ENCODE measurements at places on chromosomes 6 and 20.

DNA sequence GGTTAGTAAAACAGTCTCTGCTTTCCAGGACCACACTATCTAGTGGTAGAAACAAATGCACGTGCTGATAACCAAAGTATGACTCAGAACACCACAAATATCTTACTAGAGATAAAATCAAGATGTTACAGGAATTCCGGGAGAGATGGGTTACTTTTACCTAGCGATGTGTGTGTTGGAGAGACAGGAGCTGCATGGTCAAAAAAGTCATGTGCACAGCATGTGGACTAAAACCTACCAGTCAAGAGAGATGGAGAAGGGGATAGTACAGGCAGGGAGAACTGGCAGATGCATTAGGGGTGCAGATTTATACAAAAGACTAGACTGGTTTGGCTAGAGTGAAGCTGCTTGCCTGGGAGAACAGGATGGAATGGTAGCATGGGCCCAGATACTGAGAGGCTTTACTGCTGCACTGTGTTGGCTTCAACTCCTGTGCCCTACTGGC lies 75.3 kb upstream of the MRAP2 start:
- no peak for DNase-seq

GRCh38 chr6:116447052-116447451 lies 14.1 kb upstream of the CALHM6 start:
- DNase-seq, result no peak

DNA sequence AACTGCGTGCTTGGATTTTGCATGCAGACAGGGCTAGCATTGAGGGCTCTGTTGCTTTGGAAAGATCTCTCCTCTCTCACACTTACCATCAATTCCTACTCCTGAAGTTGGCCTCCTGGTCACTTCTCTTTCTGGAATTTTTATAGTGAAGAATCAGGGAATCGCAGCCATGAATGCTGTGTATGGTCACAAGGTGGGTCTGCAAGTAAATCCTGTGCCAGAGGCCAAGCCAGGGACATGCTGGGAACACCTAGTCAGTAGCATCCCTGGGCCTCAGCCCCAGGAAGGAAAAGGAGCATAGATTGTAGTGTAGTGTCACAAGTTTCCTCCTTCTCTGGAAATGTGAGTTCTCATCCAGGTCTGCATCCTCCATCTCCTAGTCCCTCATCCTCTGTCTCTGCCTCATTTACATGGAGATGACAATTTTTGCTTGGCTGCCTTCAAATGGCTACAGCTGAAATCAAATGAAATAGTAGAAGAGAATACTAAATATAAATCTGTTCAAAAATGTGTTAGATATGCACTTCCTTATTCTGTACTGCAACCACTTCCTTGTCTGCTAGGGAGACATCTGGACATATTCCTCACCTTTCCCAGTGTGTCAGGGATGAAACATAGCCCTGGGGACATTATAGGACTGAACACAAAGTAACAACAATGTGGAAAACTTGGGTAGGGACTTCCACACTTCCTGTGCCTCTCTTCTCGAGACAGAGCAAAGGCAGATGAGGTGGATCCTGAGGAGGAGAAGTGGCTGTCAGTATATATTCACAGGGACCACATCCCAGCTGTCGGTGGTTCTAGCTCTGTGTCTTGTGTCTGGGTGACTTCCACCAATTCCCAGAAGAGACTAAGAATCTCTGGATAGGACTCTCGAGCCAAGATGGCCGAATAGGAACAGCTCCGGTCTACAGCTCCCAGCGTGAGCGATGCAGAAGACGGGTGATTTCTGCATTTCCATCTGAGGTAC lies 17.0 kb downstream of the CST9 start:
- DNase-seq, result no peak

GRCh38 chr20:38505091-38505455 lies 32.4 kb downstream of the RALGAPB start:
- DNase-seq, result no peak

GRCh38 chr6:21187485-21187884 lies 406.1 kb upstream of the SOX4 start:
- DNase-seq, result no peak

GRCh38 chr6:17835784-17836183 lies 129.1 kb upstream of the NUP153 start:
- no peak for DNase-seq

GRCh38 chr20:4325548-4326187 lies 310.3 kb upstream of the RNF24 start:
- DNase-seq, result no peak

DNA sequence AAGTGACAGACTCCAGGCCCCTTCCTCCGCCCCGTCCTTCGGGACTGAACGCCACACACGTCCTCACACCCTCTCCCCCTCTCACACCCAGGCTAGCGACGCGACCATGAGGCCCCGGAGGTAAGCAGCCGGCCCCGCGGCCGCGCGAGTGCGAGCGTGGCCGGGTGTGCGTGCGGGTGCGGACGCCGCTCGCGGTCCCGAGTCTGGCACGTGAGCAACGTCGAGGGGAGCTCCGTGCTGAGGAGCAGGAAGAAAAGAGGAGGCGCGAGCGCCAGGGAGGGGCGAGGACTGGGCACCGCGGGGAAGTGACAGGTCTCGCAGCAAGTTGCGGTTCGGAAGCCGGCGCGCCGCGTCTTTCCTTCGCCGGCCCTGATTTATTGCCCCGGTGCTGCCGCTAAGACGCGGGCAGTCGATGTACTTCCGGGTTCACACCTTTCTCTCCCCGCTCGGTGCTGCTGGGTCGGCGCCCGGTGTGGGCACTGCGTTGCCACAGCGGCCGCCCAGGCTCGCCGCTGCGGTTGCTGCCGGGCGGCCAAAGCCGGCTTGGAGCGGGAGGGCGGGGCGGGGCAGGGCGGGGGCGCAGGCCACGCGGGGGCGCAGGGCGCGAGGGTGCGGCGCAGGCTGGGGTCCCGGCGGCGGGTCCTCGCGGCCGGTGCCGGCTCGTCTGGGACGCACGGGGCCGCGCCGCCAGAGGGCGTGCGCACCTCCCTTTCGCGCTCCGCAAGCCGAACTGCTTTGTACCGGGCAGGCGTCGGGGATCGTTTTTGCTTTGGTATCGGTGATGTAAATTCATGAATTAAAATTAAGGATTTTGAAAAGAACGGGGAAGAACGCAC lies 15.8 kb upstream of the LIN28B start:
- peak; percentile 34 for DNase-seq

DNA sequence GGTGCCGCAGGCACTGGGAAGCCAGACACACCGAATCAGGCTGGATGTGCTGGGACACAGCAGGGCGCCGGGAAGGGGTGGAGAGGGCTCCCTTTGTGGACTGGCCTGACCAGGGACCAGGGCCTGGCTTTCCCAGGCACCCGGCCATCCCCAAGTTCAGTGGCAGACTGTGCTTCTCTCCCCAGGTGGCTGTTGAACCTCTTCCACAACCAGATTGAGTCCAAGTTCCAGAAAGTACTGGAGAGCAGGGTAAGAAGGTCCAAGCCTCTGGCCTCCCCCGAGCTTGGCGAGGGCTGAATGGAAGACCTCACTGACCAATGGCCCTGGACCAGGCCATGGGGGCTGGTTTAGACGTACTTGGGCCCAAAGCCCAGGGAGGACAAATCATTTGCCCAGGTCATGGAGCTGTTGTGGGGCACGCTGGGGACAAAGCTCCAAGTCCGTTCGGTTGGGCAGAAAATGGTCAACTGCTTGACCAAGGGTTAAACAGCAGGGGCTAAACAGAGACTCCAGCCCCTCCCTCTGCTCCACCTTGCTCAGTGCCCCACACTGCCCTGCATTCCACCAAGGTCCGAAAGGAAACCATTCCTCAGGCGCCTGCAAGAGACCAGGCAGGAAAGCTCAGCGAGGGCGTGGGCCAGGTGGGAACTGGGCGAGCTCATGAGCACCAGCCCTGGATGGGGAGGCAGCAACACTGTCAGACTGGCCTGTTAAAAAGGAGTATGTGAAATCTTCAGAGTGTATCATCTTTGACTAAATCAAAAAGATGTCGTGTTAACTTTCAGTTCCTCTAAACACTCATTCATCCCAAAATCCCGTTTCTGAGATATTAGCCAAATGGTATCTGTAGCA lies 9.1 kb downstream of the LBP start:
- no peak for DNase-seq

- peak; percentile 66 for DNase-seq
Measured at GRCh38 chr6:111997078-111997852, 56.6 kb upstream of the CCN6 start.

DNA sequence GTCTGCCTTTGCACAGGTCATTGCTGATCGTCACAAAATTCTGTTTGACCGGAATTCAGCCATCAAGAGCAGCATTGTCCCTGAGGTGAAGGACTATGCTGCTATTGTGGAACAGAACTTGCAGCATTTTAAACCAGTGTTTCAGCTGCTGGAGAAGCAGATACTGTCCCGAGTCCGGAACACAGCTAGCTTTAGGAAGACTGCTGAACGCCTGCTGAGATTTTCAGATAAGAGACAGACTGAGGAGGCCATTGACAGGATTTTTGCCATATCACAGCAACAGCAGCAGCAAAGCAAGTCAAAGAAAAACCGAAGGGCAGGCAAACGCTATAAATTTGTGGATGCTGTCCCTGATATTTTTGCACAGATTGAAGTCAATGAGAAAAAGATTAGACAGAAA lies 24.6 kb upstream of the CALHM6 start:
- DNase-seq, result no peak

DNA sequence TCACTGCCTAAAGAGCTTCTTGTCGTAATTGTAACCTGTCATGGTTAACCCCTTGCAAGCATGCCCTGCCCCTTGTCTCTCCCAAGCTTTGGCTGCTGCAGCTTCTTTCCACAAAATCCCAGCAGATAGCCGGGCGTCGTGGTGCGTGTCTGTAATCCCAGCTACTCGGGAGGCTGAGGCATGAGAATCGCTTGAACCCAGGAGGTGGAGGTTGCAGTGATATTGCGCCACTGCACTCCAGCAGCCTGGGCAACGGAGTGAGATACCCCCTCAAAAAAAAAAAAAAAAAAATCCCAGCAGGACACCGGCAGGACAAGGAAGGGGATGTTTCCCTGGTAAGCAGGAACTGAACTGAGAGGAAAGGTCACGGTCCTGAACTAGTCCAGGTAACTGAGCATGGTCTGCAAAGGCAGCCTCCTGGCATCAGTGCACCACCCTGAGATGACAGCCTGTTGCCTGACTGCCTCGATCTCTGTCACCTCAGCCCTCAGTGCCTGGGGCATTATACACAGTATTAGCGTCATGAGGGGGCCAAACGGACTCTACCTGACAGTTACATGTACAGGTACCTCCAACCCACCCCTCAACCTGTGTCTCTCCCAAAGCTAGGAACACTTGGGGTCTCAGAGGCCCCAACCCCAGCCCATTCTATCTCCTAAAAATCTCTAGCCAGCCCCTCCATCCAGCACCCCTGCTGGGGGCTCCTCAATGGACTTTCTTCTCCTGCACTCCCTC lies 1.8 kb downstream of the LZTS3 start:
- no peak for DNase-seq

DNA sequence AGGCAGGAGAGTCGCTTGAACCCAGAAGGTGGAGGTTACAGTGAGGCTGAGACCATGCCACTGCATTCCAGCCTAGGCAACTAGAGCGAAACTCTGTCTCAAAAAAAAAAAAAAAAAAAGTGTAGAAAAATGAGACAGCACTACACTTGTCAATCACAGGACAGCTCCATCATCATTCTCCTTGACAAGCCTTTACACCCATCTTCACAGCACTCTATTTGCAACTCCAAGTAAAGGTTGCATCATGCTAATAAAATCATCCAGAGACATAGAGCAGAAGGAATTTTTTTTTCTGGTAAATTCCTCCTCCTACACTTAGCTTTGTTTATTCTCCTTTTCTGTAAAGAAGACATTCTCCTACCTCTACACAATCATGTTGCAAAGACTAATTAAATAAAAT lies 791.0 kb upstream of the HS3ST5 start:
- DNase-seq, result no peak

DNA sequence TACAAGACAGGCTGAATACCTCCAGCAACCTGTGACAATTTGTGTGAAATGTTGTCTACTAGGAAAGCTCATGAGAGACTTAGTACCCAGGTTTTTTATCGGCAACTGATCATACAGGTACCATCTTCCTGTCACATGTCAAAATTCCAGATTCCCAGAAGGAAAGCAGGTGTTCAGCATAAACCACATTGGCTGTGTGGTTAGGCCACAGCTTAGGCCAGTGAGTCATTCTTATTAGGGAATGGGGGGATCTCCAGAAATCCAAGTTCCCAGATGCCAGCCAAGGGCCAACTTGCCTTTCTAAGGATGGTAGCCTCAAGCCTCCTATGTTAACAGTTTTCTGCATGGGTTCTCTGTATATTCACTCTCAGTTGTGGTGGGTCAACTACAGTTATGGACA lies 65.9 kb downstream of the FAM184A start:
- no peak for DNase-seq

GRCh38 chr20:60066438-60066823 lies 108.2 kb downstream of the CDH26 start:
- DNase-seq, result no peak

GRCh38 chr6:30405934-30406333 lies 61.0 kb downstream of the RPP21 start:
- no peak for DNase-seq

- DNase-seq, result no peak
Measured at GRCh38 chr6:151663559-151663958, 143.9 kb upstream of the ESR1 start.

GRCh38 chr20:32440758-32441078 lies 82.6 kb downstream of the ASXL1 start:
- DNase-seq, result no peak

- DNase-seq, result no peak
Measured at GRCh38 chr20:59820204-59821041, 113.0 kb downstream of the SYCP2 start.

- DNase-seq, result no peak
Measured at GRCh38 chr6:120874422-120874821, 459.9 kb downstream of the TBC1D32 start.

DNA sequence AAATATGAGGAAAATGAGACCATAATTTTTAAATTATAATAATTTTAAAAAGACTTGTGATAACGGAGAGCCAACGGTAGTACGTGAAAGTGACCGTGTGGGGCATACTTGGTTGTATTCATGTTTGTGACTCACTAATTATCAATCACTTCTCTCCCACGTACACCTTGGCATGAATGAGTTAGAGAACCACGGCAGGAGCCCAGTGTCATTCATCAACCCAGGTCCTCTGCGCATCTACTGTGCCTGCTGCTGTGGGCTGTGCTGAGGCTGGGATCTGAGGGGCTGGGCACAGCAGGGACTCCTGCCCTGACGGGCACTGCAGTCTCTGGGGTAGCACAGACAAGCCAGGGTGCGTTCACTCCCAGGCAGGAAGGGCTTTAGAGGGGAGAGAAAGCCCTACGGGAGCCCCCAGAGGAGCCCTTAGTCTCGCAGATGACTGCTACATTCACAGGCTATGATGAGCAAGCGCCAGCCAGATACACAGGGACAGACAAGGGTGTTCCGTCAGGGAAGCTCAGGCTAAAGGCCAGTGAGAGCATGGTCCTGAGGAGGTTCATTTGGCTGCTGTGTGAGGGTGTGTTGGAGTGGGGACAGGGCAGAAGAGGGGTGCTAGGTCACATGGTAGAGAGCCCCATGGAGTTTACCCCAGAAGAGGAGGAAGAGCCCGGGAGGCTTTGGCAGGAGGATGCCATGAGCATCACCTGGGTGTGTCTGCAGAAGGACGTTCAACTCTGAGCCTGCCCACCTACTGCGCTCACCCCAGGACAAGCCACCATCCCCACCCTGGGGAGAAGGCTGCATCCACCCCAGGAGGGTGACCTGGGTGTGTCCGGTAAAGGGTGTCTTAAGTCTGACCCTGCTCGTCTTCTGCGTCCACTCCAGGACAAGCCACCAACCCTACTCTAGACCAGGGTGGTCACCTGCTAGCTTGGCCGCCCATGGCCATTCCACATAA lies 8.2 kb upstream of the RPS6KA2 start:
- DNase-seq, result no peak

Measured in stimulated activated CD4-positive, alpha-beta T cell treated with anti-CD3 and anti-CD28 coated beads, TNF-alpha, amount 100 ng/mL, for 24 hours (primary cell).